ENCODE measurements at places on chromosomes 7 and 10.

GRCh38 chr7:128200376-128200775 lies 40.7 kb upstream of the LEP start:
- DNase-seq, result no peak

DNA sequence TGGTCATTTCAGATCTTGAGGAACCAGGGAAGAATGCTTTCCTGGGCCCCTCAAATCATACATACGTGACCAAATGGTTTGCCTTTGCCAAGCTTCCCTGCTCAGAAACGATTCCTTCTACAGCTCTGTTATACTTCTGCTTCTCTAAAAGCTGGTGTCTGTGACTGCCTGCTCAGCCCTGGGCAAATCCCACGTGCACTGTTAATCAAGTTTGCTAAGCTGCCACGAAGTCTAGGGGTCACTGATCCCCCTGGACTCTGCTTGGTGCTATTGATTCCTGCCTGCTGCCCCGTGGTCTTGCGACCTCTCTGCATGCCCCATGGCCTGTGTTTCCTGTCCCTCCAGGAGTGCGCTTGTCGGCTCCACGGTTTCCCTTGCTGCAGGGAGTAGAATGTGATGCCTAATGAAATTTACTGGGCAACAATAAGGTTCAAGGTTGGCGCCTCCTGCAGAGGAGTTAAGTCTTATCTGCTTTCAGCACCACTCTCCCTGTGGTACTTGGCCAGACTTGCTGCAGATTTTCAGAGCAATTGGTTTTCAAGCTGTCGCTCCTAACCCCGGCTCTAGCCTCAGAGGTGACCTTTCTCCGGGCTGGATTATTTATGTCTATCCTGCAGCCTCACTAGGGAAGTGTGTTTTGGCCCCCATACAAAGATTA lies 201.6 kb upstream of the FZD8 start:
- no peak for DNase-seq

GRCh38 chr7:132145466-132145865 lies 430.8 kb downstream of the PLXNA4 start:
- DNase-seq, result no peak

GRCh38 chr7:37719077-37719476 lies 35.5 kb downstream of the GPR141 start:
- no peak for DNase-seq

DNA sequence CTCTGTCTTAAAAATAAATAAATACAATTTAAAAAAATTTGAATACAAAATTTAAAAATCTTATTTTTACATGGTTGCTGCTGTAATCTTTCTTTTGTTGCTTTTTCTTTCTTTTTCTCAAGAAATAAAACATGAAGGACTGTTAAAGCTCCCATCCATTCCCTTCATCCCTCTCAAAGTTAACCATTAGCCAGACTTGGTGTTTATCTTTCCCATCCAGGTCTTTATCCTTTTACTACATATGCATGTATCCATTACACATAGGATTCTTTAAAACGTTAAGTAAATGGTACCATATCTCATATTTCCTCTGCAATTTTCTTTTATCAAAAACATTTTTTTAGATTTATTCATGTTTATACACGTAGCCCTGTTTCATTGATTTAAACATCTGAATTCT lies 70.1 kb downstream of the CREB3L2 start:
- DNase-seq, result no peak

GRCh38 chr10:64726466-64726865 lies 1205.3 kb downstream of the REEP3 start:
- DNase-seq, result no peak

- DNase-seq, result no peak
Measured at GRCh38 chr7:87369216-87369615, 23.8 kb downstream of the CROT start.

DNA sequence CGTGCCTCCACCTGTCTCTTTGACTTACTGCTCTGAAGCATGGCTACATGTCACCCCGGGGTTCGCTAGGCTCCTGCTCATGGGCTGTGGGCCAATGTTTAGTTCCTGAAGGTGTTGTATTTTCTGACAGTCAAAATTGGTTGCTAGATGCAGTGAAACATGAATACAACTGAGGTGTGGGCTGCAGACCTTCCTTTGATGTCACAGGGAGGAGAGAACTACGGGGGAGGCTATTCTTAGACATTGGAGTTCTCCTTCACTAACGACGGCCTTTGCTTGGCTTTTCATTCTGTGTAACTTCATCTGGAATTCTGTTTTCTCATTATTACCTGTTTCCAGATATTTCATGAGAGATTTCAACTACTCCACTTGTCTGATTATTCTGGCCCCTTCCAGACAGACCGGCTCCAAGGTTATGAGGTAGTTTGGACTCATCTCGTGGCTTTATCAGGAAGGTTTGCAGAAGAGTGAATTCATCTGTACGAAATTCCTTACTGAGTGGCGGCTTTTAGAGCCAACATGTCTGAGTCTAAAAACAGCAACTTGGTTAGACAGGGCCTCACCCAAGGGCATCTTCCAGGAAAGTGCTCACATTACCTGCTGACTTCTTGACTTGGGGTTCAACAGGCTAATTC lies 774.7 kb downstream of the SUGCT start:
- no peak for DNase-seq

GRCh38 chr7:17774716-17775288 lies 165.5 kb downstream of the SNX13 start:
- DNase-seq, result no peak

DNA sequence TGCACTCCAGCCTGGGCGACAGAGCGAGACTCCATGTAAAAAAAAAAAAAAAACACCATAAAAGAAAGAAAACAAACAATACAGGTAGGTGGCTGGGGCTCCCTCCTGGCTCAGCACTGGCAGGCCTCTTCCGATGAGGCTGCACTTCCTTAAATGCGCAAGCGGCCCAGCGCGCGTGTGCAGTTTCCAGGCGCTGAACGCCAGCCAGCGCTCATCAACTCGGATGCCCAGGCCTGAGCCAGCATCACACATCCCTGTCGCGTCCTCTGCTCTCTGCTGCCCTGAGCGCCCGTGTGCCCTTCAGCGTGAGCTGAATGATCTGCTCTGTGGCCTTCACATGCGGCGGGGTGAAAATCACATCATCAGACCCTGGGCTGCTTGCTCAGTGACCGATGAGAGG lies 31.8 kb downstream of the NUDT1 start:
- no peak for DNase-seq

- no peak for DNase-seq
Measured at GRCh38 chr10:11853468-11853867, 30.3 kb downstream of the PROSER2 start.

- no peak for DNase-seq
Measured at GRCh38 chr7:128221929-128222403, 19.1 kb upstream of the LEP start.

DNA sequence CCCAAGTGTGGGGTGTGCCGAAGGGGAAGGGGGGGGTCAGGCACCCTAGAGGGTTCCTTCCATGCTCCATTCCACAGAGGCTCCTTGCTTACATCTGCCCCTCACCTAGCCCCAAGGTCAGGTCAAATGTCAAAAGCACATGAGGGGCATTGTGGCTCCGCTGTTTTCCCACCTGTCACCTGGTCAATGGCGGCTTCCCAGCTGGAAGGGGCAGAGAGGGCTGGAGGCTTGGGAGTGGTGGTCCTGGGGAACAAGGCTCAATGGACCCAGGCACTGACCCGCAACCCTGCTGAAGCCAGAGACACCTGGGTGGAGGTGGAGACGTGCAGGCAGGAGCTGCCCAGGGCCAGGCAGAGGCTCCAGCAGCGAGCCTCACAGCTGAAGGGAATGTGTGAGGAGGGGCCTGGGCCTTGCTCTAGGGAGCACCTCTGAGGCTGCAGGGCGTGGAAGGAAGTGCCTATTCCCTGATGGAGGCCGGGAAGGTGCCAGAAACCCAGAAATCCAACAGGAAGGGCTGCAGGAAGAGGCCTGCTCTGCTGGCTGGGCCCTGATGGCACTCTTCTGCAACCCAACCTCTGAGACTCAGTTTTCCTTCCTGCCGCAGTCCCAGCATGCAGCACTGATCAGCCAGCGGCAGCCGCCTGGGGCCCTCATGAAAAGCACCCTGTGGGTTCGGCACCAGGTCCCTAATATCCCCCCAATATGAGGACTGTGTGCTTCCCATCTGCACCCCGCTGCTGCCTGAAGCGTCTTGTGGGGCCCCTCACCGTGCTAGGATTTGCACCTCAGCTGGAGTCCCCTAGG lies 16.0 kb downstream of the RASGEF1A start:
- DNase-seq, result no peak

GRCh38 chr10:5904227-5904626 lies 14.2 kb downstream of the FBH1 start:
- no peak for DNase-seq

- DNase-seq, result no peak
Measured at GRCh38 chr10:13872411-13872810, 285.6 kb downstream of the PRPF18 start.
